ENCODE measurements at places on chromosomes 2 and 18.
A peak's percentile ranks its signal among the peaks of the same experiment; 100 is the strongest.

- no peak for DNase-seq
Measured at GRCh38 chr2:192203876-192204275, 9.1 kb upstream of the TMEFF2 start.

DNA sequence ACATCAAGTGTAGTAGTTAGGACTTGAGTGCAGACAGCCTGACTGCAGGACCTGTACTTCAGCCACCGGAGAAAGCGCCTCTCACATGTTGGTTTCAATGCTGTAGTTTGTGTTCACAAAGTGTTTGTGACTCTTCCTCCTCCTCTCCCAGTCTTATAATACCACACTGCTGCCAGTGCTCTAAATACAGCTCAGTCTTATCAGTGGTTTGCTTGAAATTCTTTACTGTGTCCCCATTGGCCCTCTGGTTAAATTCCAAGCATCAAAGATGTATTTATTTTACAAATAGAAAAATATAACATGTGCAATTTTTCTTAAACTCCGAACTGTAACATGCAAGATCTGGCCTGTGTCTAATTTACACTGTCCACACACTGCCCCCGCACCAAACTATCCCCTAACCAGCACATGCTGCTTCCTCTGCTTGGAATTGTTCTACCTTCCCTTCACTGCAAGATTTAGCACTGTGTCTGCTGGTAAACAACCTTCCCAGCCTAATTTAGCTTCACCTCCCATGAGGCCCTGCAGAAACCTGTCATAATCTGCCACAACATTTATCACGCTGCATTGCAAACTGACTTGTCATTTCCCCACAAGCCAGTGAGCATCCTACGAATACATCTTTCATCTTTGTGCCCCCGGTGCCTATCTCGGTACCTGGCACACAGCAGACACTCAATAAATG is 77.1 kb downstream of the SUMO1 start:
- no peak for DNase-seq

DNA sequence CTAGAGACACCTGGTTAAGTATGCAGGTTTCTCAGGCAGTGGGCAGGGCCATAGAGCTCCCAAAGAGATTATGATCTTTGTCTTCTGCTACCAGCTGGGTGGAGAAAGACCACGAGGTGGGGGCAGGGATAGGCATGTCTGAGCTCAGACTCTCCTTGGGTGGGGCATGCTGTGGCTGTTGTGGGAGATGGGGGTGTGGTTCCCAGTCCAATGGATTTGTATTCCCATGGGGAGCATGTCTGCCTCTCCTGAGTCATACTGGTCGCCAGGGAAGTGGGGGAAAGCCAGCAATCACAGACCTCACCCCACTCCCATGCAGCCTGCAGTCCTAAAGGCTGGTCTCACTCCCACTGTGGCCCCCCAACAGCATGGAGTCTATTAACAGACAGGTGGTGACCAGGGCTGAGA is 31.4 kb upstream of the RHOB start:
- DNase-seq, result peak; percentile 24

DNA sequence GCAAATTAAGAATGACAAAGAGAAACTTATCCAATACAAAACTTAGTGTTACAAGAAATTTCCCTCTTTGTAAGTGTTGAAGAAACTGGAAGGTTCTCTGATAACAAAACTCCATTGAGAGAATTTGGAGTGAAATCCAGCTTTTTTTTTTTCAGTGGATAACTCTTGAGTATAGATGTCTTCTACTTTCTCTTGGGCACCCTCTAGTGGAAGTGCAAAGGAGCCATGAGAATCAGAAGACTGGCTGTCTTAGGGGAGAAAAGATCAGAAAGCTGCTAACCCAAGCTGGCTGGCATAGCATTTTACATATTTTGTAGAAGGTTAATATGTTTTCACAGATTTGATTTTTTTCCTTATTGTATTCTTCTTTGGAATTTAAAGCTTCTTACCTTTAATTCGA is 138.8 kb upstream of the SATB2 start:
- DNase-seq, result no peak

- DNase-seq, result no peak
Measured at GRCh38 chr2:207357216-207357615, 172.5 kb upstream of the CREB1 start.

GRCh38 chr2:185050804-185051203 is 452.5 kb downstream of the ZNF804A start:
- DNase-seq, result no peak

- no peak for DNase-seq
Measured at GRCh38 chr2:240449764-240450531, 14.5 kb downstream of the GPC1 start.

GRCh38 chr2:53701221-53701620 is 66.4 kb upstream of the CHAC2 start:
- DNase-seq, result no peak

DNA sequence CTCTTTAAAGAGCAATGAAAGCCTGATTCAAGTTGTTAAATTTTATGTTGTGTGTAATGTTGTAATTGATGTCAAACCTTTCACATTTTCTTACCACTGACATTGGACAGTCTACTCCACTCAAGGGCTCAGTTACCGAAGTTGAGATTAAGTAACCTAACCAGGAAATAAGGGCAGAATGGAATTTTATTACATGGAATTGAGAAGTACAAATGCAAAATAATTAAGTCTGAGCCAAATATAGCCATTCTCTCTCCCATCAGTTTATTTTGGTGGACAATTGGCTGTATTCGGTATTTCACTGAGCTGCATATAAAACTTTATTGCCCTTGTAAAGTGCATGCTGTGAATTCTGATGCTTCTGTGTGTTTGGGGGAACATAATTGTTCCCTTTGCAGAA is 231.5 kb downstream of the TTC32 start:
- DNase-seq, result no peak

DNA sequence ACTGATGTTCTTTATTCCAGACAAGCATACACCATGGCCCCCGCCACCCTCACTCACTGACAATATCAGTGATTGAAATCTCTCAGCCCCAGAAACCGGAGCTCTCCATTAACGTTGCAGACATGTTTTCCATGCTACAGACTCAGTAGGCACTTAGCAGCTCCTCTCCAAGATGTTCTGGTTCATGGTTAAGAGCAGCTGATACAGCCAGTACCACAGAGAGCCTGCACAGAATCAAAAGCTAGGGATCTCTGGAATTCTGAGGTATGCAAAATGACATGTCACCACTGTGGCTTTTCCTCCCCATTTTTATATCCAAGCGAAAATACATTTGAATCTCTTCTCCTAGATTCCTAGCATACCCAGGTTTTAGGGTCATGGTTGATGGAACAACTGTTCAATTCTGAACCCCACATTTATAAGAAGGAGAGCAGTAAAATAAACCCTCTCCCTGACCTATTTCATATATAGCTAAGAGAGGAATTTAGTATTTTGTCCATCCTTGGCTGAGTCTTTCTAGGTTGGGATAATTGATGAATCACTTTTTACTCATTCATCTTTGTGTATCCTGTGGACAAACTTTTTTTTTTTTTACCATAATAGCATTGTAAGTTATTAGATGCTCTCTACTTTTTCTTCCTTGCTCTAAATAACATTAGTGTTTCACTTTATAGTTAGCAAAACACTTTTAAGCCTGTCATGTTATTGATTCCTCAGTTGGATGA is 488.4 kb upstream of the PIK3C3 start:
- no peak for DNase-seq

- no peak for DNase-seq
Measured at GRCh38 chr18:79504034-79504433, 108.3 kb downstream of the NFATC1 start.

GRCh38 chr2:134189009-134189720 is 64.7 kb upstream of the MGAT5 start:
- DNase-seq, result no peak

- DNase-seq, result no peak
Measured at GRCh38 chr2:95007822-95008221, 17.7 kb upstream of the MAL start.

GRCh38 chr2:12718015-12718671 is 1.4 kb downstream of the TRIB2 start:
- DNase-seq, result no peak

- DNase-seq, result no peak
Measured at GRCh38 chr2:234289834-234290590, 206.9 kb downstream of the ARL4C start.

- no peak for DNase-seq
Measured at GRCh38 chr2:164479460-164479859, 141.8 kb downstream of the GRB14 start.

DNA sequence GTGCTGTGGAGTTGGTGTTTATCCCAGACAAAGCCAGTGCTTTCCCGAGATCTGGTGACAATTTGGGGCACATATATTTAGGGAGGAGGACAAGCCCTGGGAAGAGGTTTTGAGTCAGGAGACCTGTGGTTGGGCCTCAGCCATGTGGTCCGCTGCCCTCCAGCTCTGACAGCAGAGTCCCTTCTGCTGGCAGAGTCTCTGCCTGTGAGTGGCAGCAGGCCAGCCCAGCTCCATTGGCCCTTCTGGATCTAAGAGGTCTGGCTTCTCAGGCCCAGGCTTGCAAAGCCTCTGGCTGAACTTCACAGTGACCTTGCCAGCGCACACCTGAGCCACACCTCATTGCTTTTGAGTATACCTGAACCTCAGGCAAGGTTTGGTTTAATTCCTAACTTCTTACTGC is 115.3 kb downstream of the BCL2L11 start:
- DNase-seq, result no peak

- no peak for DNase-seq
Measured at GRCh38 chr2:227545990-227546389, 52.7 kb upstream of the SCYGR2 start.

- no peak for DNase-seq
Measured at GRCh38 chr2:138034536-138034935, 70.3 kb downstream of the HNMT start.

DNA sequence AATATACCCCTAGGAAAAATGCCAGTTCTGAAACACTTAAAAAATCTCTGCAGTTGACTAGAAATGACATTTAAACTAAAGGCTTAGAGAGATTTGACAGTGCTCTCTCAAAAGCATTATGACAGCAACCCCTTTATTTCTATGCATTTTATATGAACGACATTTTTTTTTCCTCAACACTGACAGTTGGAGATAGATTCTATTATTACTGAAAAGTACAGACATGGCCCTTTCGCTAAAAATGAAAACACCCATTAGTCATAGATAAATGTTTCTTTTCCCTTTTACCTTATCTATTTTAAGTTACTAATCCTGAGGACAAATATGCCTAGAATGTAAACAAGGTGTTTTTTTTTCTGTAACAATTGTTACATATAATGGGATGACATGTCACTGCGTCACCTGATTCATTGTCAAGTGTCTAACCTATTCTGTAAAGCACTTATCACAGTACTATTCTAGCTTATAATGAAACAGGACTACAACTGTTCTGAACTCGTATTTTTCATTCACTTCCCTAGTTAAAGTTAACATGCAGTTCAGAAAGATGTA is 1169.6 kb upstream of the CRIM1 start:
- no peak for DNase-seq

DNA sequence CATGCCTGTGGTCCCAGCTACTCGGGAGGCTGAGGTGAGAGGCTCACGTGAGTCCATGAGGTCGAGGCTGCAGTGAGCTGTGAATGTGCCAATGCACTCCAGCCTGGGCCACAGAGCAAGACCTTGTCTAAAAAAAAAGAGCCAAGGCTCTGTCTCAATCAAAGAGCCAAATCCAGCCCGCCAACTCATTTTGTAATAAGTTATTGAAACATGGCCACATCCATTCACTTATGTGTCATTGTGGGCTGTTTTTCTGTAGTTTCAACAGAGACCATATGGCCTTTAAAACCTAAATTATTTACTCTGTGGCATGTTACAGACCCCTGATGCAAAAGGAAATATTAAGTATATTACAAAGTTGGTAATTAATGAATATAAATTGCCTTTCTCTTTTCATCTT is 60.8 kb downstream of the GPR39 start:
- no peak for DNase-seq

- DNase-seq, result no peak
Measured at GRCh38 chr18:67363694-67364093, 152.8 kb downstream of the DSEL start.

GRCh38 chr2:127535918-127536317 is 435 bp downstream of the MYO7B start:
- DNase-seq, result no peak

GRCh38 chr2:136305517-136306192 is 187.7 kb upstream of the CXCR4 start:
- no peak for DNase-seq

DNA sequence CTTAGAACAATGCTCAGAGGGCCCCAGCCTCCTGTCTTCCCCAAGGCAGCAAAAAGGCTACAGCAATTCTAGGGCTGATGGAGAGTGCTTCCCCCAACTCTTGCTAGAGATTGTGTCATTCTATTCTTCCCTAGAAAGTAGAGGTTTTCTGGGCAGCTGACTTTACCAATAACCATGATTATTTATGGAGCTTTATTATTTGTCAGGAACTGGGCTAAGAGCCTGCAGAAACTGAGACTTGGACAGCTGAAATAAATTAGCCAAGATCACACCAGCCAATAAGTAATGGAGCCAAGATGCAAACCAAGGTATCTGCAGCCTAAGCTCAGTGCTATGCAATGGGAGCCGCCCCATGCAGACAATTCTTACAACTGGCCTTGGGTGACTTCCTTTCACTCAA is 84.8 kb downstream of the CCBE1 start:
- no peak for DNase-seq

- no peak for DNase-seq
Measured at GRCh38 chr2:217988840-217989204, 14.0 kb downstream of the TNS1 start.

DNA sequence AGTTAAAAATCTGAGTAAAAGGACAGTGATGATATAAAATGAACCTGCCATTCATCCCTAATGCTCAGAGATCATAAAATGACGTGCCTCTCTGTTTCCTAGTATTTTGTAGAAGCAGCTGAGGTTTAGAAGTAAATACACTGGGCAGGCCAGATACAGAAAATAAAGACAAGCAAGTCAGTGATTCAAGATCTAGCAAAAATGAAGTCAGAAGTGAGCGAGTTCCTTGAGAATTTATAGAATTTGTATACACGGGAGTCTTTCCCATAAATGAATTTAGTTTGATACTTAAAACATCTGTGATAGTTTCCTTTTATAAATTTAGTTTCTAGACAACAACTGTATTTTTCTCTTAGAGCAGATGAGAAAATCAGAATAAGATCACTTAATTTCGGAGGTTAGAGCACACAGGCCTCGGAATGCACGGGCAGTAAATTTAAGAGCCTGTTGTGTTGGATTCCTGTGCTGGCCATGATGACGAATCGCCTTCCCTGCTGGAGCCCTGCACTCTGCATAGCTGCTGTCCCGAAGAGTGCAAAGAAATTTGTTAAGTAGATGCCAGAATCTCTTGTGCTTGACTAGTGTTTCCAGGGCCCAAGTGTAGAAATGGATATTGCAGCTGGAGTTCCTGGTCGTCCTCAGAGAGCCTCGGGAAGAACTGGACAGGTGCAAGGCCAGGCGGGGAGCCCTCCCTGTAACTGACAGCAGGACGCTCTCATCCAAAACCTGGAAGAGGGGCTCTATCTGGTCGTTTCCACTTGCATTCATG is 83.7 kb upstream of the RBM44 start:
- DNase-seq, result no peak

- DNase-seq, result no peak
Measured at GRCh38 chr2:41933046-41933420, 114.8 kb upstream of the PKDCC start.

DNA sequence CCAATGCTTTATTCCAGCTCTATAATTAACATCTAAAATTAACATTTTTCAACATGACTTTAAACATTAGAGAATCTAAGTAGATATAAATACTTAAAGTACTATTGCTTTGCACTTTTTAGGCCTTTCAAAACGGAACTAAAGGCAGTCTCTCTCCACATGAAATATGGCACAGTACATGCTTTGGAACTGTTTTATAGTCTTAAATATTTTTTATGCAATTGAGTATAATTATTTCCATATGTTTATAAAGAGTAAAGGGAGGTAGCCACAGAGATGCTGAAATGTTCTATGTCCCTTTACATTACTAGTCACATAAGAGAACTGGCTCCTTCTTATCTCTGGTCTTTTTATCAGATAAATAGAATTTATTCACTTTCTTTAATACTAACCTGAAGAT is 674.0 kb downstream of the PLCL1 start:
- no peak for DNase-seq

Measured in liver (tissue), 10 donors.